ENCODE measurements at places on chromosomes 7 and 10. TPM values are rescaled to one million over a fixed set of nuclear protein-coding genes. Genes with fewer than 3 reads are reported as not detected.

LRGUK gene
- 1.2 TPM for total RNA-seq

DNA sequence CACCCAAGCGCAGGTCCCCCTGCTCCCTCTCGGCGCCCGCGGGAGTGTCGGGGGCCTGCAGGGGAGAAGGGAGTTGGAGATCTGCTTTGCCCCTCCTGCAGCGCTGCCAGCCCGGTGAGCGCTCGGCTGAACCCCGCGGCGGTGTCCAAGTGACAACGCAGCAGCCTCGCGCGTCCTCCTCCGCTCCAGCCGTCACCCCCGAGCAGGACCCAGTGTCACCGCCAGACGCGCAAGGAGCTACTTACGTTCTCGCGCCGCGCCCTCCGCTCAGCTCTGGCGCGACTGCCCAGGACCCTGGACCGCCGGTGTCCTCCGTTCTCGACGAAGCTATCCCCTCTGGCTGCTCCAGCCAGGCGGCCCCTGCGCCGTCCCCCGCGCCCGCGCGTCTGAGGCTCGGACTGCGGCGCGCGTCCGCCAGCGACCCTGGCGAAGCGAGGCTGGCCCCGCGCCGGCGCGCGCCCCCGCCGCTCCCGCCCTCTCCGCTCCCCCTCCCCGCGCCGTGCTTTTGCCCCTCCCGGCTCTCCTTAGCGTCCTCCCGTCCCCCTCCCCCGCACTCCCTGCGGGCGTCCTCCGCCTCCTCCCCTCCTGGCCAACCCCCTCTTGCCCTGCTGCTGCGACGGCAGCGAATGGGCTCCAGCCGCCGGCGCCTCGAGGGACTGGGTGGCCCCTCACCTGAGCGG, at the start of gene NRCAM:
NRCAM (minus strand) TSS at position 439 of the 680 bp plus-strand sequence. CDS start 216,372 bp downstream, outside the sequence.
- peak; percentile 75 for DNase-seq

VWC2 gene
- total RNA-seq: not detected

TDRD1 gene
- 0.78 TPM for total RNA-seq

GRCh38 chr7:140631021-140631420, 9.6 kb downstream of the DENND2A start:
- no peak for DNase-seq

UPK3B gene
- total RNA-seq: 1.6 TPM

TAS2R3 gene
- total RNA-seq: 3.1 TPM

DNA sequence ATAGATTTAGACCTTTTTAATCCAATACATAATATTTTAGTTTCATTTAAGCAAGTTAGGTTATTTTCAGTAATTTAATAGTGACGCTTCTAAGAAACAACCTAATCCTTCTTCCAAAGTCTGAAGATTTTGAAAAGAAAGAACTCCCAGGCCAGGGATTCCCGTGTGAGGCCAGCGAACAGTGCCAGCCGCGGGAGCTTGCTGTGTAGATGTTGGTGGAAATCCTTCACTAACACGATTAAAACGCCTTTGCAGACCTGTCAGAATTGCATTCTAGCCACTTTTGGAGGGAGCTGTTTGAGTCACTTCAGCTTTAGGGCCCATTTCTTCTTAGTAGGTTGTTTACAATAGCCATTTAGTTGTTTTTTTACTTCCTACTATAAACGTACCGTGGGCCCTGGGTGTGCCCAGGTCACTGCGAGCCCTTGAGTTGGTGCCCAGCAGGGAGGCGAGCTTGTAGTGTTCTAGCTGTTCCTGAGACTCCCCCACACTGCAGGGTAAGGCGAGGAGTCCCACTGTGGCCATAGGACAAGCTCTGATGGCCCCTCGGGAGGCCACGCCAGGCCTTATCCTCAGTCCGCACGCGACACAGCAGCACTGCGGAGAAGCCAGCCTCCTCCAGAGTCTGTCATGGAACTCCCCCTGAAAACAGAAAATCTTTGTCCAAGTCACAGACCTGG, 32.3 kb downstream of the PPP2R2D start:
- DNase-seq: no peak

GRCh38 chr10:44030132-44030531, 354.8 kb downstream of the CXCL12 start:
- DNase-seq: no peak

DNA sequence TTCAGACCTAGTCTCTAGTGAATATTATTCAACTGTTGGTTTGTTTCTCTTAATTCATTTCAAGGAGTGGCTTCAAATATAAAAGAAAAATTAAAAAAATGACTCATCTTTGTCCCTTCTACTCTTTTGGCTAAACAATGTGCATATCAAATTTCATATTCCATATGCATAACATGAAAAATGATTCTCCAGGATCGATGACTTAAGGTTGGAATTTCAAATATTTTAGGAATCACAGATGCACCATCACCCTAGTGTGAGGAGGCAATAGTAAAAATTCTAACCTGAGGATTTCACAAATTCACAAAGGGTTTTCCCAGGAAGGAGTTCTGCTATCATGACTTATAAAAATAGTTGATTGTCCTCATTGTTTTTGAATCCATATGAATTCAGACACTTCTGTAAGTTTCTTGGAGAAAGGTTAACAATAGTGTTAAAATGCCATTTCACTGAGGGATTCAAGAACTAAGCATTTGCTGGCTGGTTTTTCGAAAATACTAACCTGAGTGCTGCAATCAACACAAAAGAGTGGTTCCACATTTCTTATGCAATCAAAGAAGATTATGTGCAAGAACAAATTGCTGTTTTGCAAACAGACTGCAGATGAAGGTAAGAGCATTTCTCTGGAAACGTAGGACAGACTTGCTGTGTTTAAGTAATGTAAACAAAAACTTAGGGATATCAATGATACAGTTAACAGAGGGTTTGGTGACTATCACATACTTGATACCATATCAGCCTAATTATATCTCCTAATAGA, 547.5 kb upstream of the LRRTM3 start:
- DNase-seq: no peak

ARHGAP12 gene
- total RNA-seq: 23.6 TPM

KCNH2 gene
- total RNA-seq: 0.65 TPM

HNRNPA2B1 gene
- 332 TPM for total RNA-seq

- no peak for DNase-seq
Measured at GRCh38 chr7:92622685-92623084, 32.5 kb upstream of the FAM133B start.

GNGT1 gene
- not detected for total RNA-seq

- no peak for DNase-seq
Measured at GRCh38 chr10:4623200-4623599, 202.8 kb upstream of the AKR1E2 start.

DNA sequence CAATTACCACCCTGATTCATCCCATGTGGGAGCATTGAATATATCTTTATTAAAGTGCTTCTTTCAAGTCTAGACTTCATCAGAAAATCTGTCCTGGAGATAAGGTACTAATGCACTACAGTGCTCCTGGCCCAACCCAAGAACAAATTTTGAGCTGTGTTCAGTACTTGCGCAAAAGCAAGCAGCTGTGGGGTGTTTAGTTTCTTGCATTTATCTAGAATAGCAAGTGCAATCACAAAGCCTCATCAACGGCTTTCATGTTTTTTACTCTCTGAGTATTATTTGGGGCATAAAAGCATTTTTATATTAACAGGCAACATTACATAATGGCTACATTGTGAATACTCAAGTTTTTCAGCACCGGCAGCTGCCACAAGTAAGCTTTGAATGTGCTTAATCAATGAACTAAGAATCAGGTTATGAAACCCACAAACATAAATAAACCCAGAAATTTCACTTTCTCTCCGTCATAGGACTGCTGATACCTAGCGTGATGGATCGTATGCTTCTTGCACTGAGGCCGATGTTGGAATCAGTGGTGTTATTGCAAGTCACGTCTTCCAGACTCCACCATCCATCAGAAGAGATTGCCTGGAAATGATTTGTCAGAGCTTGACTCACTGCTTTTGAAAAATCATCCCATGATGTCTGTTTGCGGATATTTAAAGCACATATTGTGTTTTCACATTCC, 113.1 kb downstream of the CTTNBP2 start:
- no peak for DNase-seq

- no peak for DNase-seq
Measured at GRCh38 chr10:87177-88080, 38.3 kb upstream of the TUBB8 start.

- no peak for DNase-seq
Measured at GRCh38 chr10:92593619-92594588, 974 bp downstream of the KIF11 start.

- DNase-seq: no peak
Measured at GRCh38 chr10:69953851-69954250, 98.8 kb upstream of the MACROH2A2 start.

- no peak for DNase-seq
Measured at GRCh38 chr7:151129960-151130591, 37.4 kb downstream of the GBX1 start.

C7orf33 gene
- not detected for total RNA-seq
